Astrocyte of the spinal cord (primary cell): ENCODE measurements at places on chromosomes 11 and 22.

DNA sequence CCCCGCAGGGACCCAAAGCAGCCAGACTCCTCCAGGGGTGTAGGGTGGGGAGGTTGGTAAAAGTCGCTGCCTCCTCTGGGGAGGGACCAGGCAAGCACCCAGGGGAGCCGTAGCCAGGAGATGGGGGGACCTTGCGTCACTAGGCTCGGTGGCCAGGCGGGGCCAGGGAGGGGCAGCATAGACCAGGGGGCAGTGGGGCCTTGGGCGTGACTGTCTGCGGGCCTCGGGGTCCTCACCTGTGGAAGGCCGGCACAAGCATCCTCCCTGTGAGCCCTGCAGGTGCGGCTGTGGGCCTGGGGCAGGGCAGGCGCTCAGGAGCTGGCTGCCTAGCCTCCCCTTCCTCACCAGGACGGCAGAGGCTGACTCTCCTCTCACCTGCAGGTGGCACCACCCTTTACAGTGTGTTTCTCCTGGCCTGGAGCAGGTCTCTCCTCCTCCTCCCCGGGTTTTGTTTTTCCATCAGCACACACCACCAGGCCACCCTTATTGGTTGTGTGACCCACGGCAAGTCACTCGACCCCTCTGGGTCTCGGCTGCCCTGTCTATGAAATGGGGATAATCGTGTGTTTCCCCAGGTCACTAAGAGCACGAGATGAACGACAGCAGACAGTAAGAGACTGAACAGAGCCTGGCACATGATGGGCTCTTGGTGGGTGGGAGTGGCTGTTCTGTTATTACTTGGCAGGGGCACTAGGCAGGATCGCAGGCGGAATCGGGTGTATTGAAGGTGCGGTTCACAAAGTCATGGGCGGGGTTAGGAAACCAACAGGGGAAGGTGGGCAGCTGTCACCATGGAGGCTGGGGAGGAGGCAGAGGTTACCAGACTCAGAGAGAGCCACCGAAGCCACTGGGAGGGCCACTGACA is 52.7 kb downstream of the FLRT1 start:
- DNase-seq = no peak

DNA sequence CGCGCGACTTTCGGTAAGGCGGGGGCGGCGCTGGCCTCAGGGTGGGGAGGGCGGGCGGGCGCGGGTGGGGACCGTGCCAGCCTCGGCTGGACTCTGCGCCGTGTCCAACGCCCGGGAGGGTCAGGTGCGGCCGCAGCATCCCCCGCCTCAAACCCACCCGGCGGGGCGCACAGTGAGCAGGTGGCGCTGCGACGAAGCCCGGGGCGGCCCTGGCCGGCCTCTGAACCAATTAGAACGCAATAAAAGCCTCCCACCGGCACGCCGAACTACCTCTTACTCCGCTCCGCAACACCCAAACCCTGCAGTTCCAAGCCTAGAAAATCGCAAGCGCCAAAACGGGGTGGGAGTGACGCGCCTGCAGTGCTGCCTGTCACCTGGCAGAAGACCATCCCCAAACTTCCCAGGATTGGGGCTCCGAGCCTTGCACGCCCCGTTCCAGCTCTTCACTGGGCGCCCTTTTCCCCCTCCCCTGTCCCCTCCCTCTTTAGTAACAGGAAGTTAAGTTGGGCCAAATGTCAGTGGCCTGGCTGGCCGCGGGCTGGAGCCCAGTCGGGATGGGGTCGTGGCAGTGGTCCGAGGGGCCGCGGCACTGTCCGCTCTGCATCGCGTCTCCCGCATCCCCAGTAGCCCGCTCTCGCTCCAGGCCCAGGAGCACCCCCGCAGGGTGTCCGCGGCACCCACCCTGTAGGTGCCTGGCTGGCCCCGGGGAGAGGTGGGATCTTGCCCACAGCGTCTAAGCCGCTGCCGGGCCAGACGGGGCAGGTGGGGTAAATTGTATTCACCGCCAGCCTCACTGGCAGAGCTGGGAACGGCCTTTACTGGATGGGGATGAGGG is 541 bp downstream of the MICAL2 start:
- DNase-seq = peak; percentile 49

- DNase-seq = no peak
These were observed at the start of gene CNIH2 for GRCh38 chr11:66277471-66278362. Gene CNIH2 (plus strand): TSS chr11:66278175. CDS start chr11:66278457, 282 bp downstream.

- DNase-seq = no peak
These were observed 166.8 kb downstream of the MYO18B start for GRCh38 chr22:25908755-25909154.

GRCh38 chr11:12671370-12671769 is 2.9 kb upstream of the TEAD1 start:
- DNase-seq = no peak

- DNase-seq = no peak
These were observed 119.8 kb downstream of the SPON1 start for GRCh38 chr11:14082338-14082737.

- no peak for DNase-seq
These were observed 123.7 kb downstream of the KCNQ1OT1 start for GRCh38 chr11:2576111-2576510.

DNA sequence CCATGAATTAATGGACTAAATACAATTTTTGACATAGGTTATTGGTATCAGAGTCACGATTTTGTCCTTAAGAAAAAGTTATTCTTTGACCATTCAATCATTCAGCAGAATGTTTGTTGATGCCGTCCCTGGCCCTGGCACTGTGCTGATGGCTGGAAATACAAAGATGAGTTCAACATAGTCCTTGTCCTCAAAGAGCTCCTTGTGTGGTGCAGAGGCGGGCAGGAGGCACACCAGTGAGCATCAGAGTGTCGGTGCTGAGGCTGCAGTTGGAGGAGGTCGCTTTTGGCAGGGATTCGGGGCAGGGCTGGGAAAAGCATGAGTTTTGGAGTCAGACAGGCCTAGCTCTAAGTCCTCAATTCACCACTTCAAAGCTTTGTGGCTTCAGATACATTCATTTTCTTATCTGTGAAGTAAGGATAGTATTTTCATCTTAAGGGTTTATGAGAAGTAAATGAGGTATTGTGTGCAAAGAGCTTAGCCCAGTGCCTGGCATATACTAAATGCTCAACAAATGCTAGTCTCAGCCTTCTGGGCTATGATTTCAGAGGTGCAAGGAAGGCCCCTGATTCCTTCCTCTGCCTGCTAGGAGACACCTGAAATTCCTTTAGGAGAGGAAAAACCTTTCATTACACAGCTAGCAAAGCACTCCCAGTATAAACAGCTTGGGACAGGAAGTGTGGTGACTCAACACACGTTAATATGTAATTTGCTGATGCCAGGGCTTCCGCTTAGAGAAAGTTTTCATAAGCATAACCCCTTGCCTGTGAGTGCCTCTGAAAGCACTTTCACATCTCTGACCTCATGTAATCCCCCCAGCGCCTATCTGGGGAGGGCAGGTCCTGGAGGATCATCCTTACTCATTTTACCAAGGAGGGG is 113.8 kb downstream of the NECTIN1 start:
- DNase-seq = peak; percentile 73

- no peak for DNase-seq
These were observed 489.9 kb upstream of the RAG2 start for GRCh38 chr11:37087650-37088572.

DNA sequence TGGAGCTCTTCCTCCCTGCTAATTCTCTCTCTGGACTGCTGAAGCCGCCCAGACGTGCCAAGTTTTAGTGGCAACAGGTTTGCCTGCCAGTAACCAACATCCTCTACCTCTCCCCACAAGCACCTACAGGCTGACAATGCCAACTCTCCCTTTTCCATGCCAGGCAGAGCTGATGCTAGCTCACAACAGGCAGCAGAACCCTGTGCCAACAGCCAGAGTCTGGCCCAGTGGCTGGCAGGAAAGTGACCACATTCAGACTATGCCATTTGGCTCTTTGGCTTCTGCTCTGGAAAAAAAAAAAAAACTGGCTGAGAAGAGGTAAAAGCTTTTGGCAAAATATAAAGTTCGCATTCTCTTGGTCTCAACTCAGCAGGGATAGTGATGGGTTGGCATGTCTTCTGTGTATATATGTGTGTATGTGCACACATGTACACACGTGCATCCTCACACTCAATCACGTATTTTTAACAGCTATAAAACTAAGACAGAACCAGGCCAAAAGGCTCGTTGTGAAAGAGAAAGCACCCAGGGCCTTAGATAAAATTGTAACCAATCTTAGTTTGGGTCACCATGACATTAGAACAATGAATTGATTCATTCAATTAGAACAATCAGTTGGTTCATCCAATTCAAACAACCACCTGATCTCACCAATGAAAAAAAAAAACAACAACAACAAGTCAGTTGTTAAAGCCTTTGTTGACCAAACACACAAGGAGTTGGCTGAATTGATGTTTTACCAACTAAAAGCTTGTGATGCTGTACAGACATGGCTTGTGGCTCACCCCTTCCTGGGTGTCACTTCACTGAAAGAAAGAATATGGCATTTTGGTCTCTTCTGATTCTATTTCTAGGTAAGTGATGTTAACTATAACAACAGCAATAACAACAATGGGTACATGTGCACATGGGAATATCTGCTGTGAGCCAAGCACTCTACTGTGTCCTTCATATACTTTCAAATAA is 48.6 kb downstream of the TRIM29 start:
- DNase-seq = no peak

DNA sequence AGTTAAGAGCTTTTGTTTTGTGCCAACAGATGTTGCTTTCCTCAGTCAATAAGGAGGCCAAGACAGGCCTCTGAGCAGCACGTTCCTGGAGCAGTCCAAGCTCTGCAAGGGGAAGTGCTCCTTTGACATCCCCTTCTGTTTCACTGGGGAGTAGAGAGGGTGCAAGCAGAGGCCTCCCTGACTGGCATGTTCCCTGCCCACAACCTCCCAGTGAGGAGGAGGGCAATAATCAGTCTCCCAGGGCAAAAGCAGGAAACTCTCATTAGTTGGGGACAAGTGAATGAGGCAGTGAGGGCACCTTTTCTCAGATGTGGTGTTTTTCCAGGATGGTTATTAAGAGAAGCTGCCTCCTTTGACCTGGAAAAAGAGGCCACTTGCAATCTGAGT is 79.5 kb upstream of the ZBED5 start:
- no peak for DNase-seq
